ENCODE measurements at places on chromosomes 5 and 9.

GRCh38 chr5:51997949-51998348, 614.7 kb downstream of the ISL1 start:
- no peak for DNase-seq

DNA sequence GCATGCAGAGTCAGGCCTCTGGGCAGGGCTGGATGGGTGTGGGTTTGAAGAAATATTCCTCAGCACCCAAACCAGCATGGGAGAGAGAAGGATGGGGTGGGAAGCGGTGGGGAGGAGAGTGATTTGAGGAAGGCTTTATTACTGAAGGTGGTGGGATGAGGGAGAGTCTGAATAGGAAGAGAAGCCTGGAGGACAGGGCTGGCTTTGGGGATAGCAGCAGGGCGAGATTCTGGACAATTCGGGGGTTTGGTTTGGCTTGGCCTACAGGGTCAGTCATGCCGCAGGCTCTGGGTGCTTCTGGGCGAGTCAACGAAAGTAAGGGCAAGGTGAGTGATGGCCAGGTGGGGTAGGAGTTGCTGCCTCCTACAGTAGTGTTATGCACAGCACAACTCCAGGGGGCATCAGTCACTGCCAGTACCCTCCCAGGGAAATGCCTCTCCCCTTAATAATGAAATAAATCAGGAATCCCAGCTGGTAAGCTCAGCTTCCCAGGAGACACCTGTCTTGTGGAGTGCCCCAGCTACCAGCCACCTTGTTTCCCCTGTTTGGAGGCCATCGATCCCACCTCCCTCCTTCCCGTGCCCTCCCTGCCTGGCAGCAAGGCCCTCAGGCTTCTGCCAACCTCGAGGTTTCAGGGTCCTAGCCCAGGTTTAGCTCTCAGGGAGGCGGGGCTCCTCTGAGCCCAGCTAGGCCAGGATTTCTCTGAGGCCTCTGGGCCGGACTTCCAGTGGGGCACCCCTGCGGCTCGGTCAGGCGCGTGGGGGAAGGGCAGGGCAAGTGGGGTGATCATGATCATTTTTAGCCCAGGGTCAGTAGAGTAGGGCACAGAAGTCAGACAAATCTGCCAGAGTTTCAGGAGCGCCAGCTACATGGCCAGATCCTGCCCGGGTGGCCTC, 741 bp upstream of the NKX2-5 start:
- no peak for DNase-seq

GRCh38 chr5:121273833-121274433, 577.7 kb upstream of the FTMT start:
- DNase-seq, result peak; percentile 71

DNA sequence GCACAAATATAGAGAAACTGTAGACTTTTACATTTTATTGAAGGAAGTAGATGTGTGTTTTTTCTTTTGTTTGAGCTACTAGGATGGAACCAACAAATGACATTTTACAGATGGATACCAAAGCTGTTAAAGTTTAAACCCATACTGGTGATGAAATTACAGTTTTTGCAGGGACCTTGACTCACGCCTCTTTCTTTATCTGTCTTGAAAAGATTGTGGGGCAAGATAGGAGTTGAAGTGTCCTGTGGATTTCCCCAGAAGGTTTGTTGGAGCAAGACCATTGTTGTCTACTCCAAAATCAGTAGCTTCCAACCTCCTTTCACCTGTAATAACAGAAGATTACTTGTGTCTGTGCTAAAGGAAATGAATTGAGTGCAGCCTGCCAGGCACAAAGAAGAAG, 4.1 kb upstream of the C5orf63 start:
- no peak for DNase-seq

- DNase-seq, result no peak
Measured at GRCh38 chr5:150188146-150188842, 1.6 kb upstream of the SLC6A7 start.
